ENCODE measurements at places on chromosomes 2 and 18.

- no peak for DNase-seq
Observed at GRCh38 chr2:168529900-168530561, 74.0 kb downstream of the CERS6 start.

- DNase-seq, result no peak
Observed at GRCh38 chr2:175854665-175855064, 147.4 kb downstream of the LNPK start.

- DNase-seq, result no peak
Observed at GRCh38 chr2:223053484-223054192, 1.6 kb downstream of the KCNE4 start.

DNA sequence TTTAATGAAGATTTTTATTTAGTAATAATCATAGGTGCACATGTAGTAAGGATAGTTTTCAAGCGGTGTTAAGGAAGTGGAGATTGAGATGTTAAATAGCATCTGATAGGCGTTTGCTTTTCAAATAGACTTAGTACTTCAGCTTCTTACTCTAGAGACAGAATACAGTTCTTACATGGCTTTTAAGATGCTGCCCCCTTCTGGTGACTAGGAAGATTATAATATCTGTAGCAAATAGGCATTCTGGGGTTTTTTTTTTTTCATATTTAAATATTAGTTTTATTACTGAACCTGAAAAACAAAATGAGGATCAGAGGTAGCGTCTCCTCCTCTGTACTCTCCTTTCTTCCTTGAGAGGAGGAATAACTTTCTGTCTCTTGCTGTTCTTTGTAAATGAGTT, 100.2 kb downstream of the AGAP1 start:
- no peak for DNase-seq

GRCh38 chr2:47079515-47080412, 75.3 kb downstream of the STPG4 start:
- no peak for DNase-seq

DNA sequence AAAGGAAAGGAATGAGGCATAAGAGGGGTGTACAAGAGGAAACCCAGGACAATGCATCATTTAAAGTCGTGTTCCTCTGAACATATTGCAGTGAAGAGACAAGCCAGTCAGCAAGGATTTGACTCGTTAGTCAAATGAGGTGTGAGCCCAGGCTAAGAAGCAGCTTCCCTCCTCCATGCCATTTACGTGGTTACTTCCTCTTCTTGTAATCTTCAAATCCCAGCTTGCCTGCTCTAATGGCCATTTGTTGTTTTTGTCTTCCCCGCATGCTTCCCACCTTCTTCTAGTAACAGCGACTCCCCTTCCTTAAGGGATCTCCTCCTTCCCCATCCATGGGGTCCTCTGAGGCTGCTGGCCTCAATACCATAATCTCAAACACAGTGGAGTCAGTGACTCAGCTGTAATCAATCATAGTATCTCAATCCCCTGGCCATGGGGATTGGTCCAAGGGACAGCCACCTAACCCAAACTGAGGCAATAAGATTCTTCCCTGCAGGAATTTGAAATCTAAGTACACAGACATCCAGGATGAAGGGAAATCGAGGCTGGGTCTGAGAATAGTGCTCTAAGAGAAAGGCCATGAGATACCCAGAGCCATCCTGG, 37.6 kb downstream of the SLC14A1 start:
- no peak for DNase-seq

DNA sequence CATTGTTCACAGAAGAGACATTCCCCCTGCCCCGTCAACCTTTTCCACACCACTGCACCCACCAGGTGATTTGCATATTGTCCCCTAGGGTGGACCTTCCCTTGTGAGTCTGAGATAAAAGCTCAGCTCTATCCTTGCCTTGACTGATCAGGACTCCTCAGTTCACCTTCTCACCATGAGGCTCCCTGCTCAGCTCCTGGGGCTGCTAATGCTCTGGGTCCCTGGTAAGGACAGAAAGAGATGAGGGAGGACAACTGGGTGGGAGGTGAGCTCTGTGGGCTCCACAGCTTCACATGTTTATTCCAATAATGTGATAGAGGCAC, 1160.1 kb downstream of the RPIA start:
- no peak for DNase-seq
